ENCODE measurements at places on chromosomes 4 and X.

- DNase-seq: no peak
Observed at GRCh38 chr4:150089732-150090131, 11.5 kb downstream of the DCLK2 start.

GRCh38 chr4:108601532-108601931, 18.8 kb upstream of the RPL34 start:
- no peak for DNase-seq

DNA sequence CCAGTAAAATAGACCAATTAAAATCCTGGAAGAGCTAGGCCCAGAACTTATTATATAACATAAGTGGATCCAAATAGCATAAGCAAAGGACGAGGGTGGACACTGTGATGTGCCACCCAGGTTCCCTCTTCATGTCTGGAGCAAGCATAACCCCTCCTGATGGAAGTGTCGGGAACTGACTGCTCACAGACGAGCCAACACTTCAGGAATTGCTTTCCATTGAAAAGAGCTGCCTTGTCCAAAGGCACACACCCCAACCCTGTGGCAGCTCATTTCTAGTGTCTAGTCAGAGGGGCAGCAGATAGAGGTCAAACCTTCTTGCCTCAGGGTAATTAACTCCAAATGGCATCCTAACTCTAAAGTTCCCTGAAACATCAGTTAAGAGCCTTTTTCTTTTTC, 15.3 kb downstream of the DDIT4L start:
- DNase-seq: no peak

DNA sequence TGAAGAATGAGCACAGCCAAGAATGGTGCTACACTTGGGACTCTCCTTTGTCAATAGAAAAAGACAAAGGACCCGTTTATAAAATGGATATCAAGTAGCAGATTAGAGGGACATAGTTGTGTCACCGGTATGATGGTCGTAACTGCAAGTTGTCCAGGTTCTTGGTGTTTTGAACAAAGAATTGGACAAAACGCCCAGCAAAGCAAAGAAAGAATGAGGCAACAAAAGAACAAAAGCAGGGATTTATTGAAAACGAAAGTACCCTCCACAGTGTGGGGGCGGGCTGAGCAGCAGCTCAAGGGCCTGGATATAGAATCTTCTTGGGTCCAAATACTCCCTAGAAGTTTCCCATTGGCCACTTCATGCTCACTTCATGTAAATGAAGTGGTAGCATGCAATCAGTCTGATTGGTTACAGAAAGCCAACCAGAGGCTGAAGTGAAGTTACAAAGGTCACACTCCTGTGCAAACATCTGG, 54.7 kb downstream of the SHROOM3 start:
- DNase-seq: no peak

DNA sequence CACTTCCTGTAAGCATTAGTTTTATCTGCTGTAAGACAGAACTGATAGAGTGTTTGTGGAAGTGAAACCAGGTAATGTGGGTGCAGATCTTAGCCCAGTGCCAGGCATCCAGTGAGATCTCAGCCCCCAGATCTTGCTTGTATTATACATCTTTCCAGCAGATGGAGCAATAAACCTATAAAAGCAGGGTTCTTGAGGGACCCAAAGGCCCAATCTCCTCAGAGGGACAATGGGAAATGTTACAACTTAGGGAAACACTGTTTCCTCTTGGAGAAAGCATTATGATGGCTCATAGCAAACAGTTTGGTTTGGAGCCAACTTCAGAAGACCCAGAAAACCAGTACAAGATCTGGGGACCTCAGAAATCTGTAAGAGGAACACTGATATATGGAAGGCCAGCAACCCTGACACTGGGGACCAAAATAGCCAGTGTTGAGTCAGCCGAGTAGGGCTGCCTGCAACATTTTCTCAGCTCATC, 206.3 kb downstream of the SLC7A11 start:
- DNase-seq: peak; percentile 26

DNA sequence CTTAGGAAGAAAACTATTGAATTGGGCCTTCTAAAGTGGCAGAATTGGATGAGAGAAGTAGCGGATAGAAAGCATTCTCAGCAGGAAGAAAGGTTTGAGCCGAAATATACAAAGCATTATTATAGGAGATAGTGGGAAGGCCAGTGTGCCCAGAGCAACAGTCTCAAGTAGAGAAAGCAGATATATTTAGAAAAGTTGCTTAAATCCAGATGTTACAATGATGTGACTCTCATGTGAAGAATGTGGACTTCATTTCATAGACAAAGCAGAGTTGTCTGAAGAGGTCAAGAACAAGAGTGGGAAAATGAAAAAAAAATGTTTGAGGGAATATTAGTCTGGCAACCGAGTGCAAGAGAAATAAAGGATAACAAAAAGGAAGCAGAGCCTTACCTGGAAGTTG, 66.9 kb downstream of the SYNPO2 start:
- DNase-seq: no peak

DNA sequence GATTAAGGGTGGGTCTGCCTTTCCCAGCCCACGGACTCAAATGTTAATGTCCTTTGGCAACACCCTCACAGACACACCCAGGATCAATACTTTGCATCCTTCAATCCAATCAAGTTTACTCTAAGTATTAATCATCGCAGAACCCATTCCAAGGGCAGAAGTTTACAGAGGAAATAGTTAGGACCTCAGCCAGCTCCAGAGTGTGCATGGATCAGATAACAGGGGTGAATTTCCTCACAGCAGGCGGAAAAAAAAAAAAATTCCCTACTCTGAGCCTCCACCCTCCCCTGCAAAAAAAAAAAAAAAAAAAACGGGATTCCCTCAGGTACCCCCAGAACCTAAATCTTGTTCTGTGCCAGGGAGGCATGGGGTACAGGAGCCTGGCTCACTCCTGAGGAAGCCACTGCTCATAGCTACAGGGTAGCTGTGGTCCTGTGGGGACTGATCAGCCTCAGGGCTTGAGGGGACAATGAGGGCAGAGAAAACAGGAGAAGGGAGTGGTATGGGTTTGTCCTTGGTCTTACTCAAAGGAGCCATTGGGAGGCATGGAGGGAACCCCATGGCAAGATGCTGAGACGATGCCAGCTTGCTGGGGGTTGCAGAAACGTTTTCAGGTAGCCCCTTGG, 113.0 kb downstream of the DHRSX start:
- DNase-seq: no peak

- no peak for DNase-seq
Observed at GRCh38 chrX:30851449-30851848, 37.6 kb downstream of the TAB3 start.

GRCh38 chrX:48665991-48666390, 17.6 kb upstream of the WAS start:
- no peak for DNase-seq

DNA sequence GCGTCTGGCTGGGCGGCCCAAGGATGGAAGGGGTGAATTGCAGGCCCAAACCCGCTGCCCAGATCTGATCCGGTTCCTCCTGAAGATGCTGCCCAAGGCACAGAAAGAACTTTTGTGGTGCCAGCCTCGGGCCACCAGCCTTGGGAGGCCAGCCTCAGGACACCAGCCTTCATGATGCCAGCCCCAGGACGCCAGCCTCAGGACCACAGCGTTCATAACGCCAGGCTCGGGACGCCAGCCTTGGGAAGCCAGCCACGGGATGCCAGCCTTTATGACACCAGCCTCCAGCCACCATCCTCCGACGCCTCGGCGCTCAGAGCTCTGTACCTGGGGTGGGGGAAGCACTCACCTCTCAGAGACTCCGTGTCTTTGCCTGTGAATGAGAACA, 107.8 kb downstream of the ADRA2C start:
- DNase-seq: no peak

DNA sequence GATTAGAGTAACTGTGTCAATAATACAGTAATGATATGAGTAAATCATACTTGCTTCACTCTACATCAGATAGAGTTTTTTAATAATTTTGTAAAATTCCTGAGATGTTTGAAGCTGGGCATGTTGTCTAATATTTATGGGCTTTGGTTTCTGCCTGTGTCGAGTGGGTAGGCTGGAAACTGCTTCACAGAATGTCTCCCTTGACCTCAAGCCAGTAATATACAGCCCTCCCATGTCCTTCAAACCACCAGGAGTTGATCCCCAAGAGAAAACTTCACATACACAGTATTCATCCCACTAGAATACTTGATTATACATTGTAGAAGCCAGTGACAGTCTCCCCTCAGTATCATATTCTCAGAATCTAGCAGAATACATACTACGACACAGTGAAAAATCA, 284.8 kb upstream of the TENM3 start:
- DNase-seq: no peak

DNA sequence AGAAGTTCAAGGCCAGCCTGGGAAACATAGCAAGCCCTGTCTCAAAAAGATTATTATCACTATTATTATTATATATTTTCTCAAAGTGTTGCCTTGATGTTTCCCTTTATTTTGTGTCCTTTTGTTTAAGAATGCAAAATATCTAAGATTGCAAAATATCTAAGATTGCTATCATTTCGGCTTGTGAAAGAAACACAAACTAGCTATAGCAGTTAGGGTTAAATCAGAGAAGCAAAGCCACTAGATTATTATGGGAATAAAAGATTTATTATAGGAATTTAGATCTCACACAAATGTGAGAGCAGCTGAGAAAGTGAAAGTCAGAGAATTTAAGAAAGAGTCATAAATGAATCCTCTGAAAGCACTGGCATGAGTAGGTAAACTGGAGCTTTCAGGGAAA, 18.0 kb upstream of the TMEM184C start:
- no peak for DNase-seq

DNA sequence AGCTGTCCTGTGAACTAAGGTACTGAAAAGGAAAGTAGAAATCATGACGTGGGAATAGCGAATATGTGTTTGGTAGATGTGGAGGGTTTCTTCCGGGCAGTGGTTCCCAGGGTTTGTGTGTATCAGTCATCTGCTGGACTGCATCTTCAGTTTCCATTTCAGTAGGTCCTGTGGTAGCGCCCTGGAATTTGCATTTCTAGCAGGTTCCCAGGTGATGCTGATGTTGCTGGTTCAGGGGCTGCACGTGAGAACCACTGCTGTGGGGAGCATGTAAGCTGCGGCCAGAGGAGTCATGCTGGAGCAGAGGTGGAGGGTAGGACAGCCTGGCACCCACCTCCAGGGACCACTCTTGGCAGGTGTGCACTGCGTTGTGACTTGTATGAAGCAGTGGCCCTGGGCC, 47.1 kb downstream of the ARHGAP10 start:
- no peak for DNase-seq

- peak; percentile 41 for DNase-seq
Observed at GRCh38 chr4:58144721-58145120, 1034.5 kb upstream of the IGFBP7 start.

- DNase-seq: no peak
Observed at GRCh38 chr4:163755013-163755412, 260.5 kb downstream of the TMA16 start.

DNA sequence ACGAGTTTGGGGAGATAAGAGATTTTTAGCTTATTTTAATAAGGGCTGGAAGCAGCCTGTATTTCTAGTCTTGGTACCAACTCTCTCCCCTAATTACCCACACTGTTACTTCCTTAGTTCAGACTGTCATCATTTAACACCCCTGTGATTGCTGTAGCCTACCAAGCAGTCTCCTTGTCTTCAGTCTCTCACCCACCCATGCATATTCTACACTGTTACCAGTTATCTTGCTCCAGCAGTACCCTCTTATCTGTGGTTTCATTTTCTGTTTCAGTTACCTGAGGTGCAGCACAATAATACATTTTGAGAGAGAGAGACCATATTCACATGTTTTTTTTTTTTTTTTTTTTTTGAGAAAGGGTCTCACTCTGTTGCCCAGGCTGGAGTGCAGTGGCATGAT, 80.2 kb downstream of the DIAPH2 start:
- no peak for DNase-seq

DNA sequence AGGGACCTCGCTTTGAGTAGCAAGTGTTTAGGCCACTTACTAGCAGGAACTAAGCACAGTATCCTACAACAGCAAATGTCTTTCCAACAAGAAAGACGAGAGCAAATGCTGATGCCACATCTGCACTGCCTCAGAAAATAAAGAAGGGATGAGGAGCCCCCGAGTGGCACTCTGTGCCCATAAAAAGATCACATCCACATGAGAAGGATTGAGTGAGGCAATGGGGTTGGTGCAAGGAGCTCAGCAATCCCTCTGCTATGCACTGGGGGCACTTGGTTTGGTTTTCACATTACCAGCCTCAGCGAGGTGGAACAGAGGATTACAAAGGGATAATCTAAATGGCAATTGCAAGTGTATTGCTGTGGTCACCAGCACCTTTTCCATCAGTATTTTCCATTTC, 252.8 kb upstream of the SLC7A11 start:
- peak; percentile 2 for DNase-seq

DNA sequence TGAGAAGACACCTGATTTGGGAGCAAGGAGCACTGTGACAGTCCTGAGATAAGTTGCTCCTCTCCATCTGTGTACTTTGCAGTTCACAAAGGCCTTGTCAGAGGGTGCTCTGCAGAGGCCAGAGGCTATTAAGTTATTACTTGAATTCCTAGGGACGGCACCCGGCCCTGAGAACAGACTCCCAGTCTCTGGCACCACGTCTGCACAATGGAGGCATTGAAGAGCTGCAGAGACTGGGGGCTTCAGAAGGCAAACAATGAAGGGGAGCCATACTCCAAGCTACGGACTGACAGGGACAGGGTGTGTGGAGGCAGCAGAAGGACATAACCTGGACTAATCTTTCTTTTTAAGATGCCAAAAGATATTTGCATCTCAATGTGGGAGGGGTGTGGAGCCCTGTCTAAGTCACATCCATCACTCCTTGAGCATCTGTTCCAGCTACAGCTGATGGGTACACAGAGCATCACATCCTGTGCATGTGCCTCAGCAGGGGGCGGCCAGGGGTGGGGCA, 11.5 kb downstream of the RASGEF1B start:
- DNase-seq: no peak

DNA sequence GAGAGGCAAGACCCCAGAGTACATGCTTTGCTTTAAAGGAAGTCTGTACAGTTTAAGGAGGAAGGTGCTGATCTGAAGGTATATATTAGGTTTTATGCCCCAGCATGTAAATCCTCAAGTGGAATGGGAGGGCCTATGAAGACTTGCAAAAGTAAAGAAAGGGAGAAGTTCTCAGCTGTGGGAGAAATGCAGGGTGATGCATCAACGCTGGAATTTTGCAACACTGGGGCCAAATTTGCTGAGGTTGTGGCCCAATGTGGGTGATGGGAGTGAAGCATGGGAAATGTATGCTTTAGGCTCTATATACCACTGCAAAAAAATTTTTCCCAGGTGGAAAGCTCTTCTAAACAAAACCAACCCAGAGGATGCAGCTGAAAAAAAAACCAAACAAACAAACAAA, 33.8 kb upstream of the GPR174 start:
- no peak for DNase-seq

- no peak for DNase-seq
Observed at GRCh38 chrX:149848855-149849254, 32.1 kb upstream of the MAGEA8 start.

- DNase-seq: no peak
Observed at GRCh38 chr4:39032218-39033085, at the start of gene TMEM156. Gene TMEM156, minus strand, starts transcription at chr4:39032409. Its CDS starts 96 bp downstream, at chr4:39032313.

DNA sequence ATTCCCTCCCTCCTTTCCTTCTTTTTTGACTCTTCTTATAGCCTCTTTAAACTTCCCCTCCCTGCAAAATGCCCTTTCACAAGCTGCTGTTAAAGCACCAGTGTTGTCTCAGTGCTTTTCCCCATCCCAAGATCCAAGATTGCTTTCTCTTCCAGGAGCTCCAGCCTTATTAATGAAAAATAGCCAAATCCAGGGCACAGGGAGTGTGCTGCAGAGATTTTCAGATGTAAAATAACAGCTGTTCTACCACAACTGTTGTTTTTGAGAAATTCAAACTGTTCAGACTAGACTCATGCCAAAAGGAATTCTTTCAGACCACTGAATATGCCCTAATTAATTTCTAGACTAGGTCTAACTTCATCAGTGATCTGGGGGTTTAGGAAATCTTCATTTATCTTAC, 47.0 kb upstream of the GPC3 start:
- DNase-seq: no peak

Data from NCI-H1694 treated with DMSO at 0.1 percent for 48 hours (cell line).